ENCODE measurements at places on chromosomes 7 and 10. TPM values are rescaled to one million over a fixed set of nuclear protein-coding genes. Genes with fewer than 3 reads are reported as not detected.

KCNIP2 gene
- 12.6 TPM for total RNA-seq

PRKCQ gene
- 2.0 TPM for total RNA-seq

DNAJB9 gene
- 66.4 TPM for total RNA-seq

WASL gene
- total RNA-seq = 19.2 TPM

KIF11 gene
- total RNA-seq = 5.3 TPM

PNLIPRP3 gene
- total RNA-seq = not detected

CCZ1B gene
- 117 TPM for total RNA-seq

DNA sequence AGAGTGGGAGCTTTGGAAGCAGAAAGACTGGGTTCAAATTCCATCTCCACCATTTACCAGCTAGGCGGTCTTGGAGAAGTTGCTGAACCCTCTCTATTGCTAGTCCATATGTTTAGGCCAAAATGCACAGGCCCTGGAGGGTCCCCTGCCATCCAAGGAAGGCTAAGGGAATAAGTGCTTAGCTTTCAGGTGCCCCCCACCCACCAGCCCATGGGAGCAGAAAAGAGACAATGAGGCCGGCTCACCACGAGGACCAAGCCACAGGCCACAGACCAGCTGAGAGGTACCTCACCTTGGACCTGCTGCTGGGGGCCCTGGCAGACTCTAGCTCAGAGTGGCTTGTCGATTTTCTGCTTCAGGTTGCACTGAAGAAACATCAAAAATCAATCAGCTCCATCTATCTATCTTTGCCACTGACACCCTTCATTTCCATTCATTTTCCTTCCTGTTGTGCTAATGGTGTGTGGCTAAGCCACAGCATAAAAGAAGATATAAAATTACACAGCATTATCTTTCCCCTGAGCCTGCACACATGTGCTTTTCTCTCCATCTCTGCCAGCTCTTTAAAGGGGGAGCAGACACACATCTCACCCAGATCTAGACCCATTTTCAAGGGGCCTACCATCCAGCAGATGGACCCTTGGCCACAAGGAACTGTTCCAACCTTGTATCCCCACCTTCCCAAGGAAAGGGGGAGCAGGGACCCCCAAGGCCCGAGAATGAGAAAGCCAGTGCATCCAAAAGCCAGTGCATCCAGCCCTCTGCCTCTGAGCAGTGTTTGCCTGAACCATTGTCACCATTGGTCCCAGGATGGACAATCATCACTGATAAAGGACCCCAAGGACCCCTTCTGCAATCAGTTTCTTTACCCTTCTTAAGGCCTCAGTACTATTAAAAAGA, 65.4 kb downstream of the GRID1 start:
- DNase-seq = no peak

- DNase-seq = no peak
Observed at GRCh38 chr10:88318803-88319202, 264.3 kb downstream of the RNLS start.

DNA sequence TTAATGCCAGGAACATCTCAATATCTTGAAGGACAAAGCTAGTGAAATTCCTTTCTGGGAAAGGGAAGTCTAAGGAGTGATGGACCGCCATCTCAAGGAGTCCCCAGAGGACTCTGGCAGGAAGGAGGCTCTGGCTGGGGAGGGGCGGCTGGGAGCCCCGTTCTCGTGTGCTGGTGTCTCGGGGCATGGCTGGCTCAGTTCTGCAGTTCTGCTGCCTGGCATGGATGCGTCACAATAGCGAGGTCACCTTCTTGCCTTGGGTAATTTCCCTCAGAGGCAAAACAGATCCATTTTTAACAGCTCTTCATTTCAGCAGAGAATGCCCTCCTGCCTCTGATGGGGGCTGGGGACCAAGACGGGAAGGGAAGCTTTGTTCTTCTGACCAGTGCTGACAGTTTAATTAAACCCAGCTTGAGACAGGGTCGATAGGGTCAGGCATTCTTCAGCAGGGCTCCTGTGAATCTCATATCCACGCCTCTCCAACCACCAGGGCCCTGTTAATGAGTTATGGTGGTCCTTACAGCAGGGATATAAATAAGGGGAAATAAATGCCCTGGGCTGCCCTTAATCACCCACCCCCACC, 35.7 kb downstream of the SLIT1 start:
- DNase-seq = no peak

- no peak for DNase-seq
Observed at GRCh38 chr10:123800289-123800688, 91.3 kb downstream of the CPXM2 start.

GRCh38 chr10:119409906-119410305, 132.6 kb downstream of the RGS10 start:
- no peak for DNase-seq

DNA sequence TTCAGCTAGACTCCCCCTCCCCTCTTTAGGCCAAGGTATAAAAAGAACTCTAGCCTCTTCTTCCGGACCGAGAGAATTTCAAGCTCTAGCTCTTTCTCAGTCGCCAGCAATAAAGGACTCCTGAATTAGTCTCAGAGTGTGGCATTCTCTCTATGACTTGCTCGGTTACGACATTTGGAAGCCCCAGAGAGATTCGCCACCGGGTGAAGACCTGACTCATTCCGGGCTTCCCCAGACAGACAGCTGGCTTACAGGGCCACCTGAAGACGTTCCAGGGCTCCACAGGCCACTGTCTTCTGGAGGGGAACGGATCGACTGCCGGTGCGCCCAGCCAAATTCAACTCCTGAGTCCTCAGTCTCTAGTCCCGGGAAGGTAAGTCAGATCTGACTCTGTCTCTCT, at the start of gene AKR1B15:
Gene AKR1B15 (plus strand): TSS at position 234 of the 400 bp plus-strand sequence. CDS start 15,510 bp downstream, outside the sequence.
- no peak for DNase-seq

DNA sequence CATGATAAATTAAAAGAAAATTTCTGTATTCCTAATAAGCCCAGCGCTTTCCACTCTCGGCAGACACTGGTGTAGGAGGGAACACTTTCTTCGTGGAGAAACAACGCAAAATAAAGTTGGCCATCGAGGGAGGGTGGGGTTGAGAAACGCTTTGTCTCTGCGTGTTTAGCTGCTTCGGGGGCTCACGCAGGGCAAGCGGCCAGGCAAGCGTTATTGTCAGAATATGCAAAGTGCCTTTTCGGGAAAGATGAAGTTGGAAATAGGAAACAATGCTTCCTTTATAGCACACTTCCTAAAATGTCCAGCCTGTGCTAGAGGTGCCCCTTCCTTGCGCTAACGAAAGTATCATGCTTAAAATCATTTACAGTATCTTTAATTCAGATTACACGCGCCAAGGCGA, 1.9 kb upstream of the EBF3 start:
- DNase-seq = no peak

DNA sequence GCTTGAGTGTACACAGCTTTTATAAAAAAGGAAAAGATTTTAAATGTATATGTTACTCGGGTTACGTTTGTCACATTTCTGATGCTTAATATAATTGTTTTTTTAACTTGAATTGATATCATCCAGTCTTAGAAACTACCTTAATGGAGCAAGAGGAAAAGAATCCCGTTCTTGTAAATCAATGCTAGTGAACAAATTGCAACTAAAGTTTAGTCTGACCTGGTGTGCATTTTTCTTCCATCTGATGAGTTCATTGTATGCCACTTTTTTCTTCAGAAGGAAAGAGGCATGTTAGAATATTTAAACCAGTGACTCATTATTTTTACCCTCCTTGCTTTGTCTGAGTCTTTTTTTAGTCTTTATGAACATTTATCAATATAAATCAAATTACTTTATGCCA, 34.7 kb downstream of the NET1 start:
- DNase-seq = no peak

GRCh38 chr10:62661143-62661542, 143.4 kb upstream of the ADO start:
- DNase-seq = no peak

- DNase-seq = no peak
Observed at GRCh38 chr10:29569795-29570194, 65.0 kb downstream of the SVIL start.

DNA sequence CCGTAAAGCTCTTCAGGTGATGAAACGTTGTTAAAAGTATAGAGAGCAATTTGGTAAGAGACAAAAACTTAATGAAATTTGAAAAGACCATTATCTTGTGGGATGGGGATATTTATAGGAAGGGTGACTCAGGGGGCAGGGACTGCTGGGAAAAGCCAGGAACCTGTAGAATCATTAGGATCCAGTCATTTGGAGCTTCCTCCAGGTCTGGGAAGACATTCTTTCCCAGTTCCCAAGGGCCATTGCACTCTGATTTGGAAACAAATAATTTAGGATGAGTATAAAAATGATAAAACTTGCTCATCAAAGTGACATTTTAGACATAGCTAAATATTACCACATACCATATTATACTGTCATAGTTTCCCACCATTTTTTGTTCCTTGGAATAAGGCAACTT, 143.9 kb downstream of the PFKFB3 start:
- no peak for DNase-seq

DNA sequence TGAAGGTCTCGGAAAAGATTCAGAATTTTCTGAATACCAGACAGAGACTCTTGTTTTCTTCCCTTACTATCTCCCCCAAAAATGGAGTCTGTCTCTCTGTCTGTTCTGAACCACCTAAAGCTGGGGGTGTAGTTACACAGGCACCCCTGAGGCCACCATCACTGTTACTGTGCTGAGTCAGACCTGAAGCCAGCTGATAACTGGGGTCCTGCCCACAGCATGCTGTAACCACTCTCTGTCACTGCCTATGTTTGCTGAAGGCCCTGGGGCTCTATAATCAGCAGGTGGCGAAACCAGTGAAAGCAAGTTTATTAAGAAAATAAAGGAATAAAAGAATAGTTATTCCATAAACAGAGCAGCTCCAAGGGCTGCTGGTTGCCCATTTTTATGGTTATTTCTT, 575.2 kb upstream of the POT1 start:
- DNase-seq = no peak

DNA sequence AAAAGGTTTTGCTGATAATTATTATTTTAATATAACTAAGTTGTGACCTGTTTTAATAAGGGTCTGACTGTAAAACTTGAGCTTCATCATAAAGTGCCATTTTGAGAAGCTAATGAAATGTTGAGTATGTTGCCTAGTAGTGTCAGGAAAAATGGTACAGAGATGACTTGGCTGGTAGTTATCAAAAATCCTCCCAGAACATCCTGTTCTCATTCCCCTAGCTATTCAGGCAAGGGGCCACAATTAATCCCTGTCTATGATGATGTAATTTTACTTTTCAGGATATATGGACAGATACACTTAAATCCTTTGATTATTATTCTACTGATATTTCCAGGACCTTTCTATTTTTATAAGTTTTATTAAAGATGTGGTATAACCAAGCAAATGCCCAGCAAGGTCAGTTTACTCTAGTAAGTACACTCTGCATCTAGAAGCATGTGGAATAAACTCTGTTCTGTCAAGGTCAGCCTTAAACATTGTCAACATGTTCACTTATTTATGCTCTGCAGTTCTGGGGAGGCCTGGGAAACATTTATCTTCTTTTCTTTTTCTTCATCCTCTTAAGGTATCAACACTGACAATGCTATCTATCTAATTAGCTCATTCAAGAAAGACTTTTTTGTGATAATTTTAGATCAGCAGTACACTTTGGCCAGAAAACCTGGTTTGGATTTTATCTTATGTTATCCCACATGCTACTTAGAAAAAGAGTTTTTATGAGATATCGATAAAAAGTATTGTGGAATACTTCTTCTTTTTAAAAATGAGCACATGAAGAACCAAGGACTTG, 32.1 kb downstream of the BTRC start:
- DNase-seq = no peak

DNA sequence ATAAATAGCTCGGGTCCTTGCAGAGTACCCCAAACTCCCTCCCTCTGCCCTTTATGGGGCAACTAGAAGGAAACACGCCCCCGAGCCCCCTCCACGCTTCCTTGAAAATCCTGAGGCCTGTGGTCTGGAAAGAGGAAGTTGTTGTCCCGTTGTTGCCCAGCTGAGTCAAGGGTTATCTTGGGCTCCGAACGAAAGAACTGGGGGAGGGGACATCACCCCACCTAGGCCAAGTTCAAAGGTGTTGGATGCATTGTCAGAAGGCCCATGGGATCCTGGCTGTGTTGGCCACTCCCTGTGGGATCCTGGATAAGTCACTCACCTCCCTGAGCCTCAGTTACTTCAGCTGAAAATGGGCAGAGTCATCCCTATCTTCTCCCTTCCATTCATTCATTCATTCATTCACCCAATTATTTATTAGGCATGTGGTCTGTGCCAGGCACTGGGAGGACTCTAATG, at the start of gene CCL24:
Gene CCL24 (minus strand): TSS at position 26 of the 456 bp plus-strand sequence. CDS start 91 bp downstream, outside the sequence.
- no peak for DNase-seq

GRCh38 chr7:78779788-78780187, 673.7 kb downstream of the MAGI2 start:
- no peak for DNase-seq

GRCh38 chr10:89574368-89574767, 39.0 kb upstream of the SLC16A12 start:
- DNase-seq = no peak

DNA sequence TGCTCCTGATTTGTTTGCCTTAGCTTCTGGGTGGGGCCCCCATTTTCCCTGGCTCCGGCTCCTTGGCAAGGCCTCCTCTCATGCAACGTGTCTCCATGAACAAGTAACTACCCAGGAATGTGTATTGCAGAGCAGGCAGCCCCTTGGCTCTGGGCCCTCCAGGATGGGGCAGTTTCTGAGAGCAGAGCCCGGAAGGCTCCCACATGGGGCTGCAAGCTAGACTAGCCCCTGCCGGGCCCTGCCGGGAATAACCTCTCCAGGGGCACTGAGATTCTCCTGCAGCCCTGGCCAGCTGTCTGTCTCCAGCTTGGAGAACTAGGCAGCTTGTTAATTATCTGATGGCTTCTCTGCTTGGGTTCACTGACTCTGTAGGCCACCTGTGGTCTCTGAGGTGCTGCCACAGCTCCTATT, 184.0 kb upstream of the INHBA start:
- no peak for DNase-seq

- no peak for DNase-seq
Observed at GRCh38 chr7:157644946-157645345, 308.1 kb downstream of the DNAJB6 start.

DNA sequence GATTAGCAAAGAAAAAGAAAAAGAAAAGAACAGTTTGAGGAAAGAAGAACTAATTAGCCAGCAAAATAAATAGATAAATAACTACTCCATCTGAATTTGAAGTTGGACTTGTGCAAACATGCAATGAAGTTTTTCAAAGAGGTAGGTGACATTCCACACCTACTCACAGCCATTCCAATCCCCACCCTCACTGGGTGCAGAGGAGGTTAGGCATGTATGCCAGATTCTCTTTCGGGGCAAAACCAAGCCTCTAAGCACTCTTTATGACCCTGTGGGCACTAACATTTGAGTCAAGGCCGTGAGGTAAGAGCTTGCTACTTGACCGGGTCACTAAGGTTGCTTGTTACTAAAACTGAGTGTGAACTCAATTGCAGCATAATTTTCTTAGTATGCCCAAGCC, 108.4 kb upstream of the SEMA3A start:
- no peak for DNase-seq

GRCh38 chr7:37784015-37784414, 64.4 kb upstream of the NME8 start:
- no peak for DNase-seq
